ENCODE measurements at places on chromosomes 7 and 10.

- no peak for DNase-seq
These were observed 83.7 kb downstream of the MBL2 start for GRCh38 chr10:52688899-52689298.

DNA sequence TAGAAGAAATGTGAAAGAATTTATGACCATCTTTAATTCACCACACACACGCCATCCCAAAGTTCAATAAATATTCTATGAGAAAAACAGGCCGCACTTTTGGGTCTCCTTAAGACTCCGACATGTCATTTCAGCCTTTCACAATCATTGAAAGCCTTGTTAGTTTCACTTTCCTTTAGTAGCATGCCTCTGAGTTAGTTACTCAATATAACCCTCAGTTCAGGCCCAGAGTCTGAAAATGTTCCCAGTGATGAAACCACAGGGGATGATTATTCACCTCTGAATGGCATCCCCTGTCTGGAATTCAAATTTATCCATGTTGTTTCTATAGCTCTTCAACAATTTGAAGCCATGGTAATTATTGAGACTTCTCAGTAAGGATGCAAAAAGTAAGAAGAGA is 278.1 kb upstream of the NRP1 start:
- no peak for DNase-seq

GRCh38 chr10:131975796-131976195 is 5.9 kb downstream of the BNIP3 start:
- DNase-seq, result no peak

DNA sequence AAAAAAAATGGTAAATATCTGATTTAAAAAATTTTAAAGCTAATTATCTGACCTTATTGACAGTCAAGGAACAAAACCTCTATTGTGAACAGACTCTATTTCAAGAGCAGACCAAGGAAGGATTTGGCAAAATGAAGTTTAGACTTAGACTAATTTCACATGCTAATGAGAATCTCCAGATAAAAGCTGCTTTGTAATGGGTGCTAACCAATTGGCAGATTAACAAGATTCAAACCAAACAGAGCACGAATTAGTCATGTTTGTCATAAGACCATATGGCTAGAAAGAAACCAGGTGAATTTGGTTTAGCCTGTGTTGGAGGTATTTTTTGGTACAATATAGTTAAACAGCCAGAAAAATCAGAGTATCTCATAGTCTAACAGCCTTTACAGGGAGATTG is 429.1 kb upstream of the NFE2L3 start:
- DNase-seq, result no peak

DNA sequence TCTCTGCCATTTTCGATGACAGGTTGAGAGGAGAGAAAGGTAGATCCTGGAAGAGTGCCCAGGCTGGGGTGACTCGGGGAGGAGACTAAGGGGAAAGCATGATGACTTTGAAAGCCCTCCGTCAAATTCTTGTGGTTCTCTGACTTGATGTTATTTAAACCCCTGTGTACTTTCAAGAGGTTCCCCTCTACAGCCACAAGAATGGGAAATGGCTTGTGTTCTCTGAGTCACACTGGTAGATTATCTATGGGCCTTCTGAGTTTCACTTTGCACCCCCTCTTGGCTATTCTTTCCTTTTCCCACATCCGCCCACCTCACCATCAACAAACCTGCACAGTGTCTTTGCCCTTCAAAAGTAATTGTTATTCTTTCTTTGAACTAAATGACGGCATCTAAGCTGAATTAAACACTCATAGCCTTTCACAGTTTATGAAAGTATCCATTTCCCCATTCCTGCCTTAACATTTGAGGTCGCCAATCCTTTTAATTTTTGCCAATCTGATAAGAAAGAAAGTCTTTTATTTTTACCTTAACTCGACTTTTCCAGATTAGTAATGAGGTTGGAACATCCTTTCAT is 24.1 kb downstream of the PRF1 start:
- DNase-seq, result no peak

DNA sequence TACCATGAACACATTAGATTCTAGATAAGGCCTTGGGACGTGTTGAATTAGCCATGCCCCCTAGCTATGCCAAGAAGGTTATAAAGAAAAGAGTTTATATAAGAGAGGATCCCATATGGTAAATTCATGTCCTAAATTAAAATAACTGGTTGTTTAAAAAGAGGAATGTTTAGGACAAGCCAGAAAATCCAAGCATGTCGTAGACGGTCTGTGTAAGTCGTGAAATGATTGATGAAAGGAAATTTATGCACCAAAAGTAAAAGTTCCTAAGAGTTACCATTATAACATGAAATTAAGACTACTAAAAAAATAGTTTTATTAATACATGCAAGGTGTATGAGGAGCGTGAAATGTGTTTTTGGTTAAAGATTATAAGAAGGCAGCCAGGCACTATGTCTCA is 624.9 kb downstream of the ARL4A start:
- DNase-seq, result no peak

DNA sequence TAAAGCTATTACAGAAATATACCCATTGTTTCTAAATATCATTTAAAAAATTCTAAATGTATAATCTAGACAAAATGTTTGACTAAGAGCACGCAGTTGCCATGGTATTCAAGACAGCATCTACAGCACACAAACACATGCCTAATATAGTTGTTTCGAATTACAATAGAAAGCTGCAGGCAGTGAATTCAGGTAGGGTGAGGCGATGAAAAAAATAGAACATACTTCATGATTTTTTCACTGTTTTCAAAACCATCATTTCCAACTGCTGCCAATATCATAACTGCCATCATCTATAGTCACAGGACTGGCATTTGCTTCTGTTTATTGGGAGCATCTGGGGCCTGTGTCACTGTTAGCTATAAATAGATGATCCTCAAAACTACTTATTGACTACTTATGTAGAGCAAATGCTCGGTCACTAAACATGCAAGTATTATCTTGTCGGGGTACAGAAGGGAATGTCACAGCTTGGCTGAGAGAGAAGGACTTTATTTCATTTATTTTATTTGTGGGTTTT is 34.4 kb upstream of the OTUD1 start:
- DNase-seq, result no peak

- no peak for DNase-seq
These were observed 56.7 kb downstream of the GPAM start for GRCh38 chr10:112126901-112127300.

DNA sequence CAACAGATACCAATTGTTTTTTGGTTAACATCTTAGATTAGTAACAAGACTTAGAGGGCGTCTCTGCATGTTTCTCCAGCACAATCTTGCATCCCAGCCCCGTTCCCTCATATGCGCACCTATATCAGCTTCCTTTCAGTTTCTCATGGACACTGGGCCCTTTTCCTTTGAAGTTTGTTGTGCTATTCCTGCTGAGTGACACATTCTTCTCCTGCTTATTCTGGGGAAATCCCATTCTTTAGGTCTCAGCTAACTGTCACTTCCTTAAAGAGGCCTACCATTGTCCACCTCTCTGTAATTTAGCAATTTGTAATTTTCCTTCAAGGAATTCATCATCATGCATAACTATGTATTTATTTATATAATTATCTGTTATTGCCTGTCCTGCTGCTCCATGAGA is 110.3 kb upstream of the STEAP1B start:
- no peak for DNase-seq

- no peak for DNase-seq
These were observed 19.4 kb downstream of the NRAP start for GRCh38 chr10:113644185-113645120.
